ENCODE measurements at places on chromosomes 4 and X.

DNA sequence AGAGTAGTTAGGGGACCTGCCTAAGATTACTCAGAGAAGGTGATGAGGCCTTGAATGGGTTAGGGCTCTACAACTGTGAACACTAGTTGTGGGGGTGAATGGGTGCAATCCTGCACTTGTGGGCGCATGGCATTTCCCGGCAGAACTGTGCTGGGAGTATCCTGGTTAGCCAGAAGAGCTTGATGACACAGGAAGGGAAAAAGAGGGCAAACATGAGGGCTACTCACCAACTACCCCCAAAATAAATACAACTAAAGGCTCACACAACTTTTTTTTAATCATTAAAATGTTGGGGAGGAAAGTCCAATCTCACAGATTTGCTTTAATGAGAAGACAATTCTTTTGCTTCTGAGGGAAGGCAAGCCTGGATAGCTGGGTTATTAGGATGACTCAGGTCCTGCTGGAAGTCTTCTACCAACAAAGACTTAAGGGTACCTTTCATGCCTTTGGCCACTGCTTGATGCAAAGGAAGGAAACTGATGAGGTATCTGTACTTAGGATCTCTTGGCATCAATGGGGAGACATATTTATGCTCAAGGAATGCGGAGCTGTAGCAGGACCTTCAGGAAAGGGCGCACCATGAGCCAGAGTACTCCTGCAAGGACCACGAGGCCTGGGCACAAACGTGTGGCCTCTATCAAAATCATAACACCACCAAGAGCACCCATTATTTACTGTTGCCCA, 2.6 kb downstream of the PHKA2 start:
- DNase-seq, result no peak

DNA sequence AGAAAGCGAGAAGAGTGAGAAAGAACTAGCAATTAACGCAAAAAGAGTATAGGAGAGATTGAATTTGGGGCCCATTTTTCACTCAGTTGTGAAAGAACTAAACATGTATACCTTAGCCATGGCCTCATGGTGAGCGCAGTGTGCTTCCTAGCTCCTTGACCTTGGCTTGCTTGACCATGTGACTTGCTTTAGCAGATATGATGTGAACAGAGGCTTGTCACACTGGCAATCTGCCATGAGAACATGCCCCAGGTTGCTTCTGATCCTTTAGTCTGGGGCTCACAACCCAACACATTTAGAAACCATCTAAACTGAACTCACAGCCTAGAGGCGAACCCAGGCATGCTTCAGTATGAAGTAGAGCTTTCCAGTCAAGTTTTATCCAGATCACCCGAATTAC, 260.1 kb upstream of the FTHL17 start:
- DNase-seq, result no peak

DNA sequence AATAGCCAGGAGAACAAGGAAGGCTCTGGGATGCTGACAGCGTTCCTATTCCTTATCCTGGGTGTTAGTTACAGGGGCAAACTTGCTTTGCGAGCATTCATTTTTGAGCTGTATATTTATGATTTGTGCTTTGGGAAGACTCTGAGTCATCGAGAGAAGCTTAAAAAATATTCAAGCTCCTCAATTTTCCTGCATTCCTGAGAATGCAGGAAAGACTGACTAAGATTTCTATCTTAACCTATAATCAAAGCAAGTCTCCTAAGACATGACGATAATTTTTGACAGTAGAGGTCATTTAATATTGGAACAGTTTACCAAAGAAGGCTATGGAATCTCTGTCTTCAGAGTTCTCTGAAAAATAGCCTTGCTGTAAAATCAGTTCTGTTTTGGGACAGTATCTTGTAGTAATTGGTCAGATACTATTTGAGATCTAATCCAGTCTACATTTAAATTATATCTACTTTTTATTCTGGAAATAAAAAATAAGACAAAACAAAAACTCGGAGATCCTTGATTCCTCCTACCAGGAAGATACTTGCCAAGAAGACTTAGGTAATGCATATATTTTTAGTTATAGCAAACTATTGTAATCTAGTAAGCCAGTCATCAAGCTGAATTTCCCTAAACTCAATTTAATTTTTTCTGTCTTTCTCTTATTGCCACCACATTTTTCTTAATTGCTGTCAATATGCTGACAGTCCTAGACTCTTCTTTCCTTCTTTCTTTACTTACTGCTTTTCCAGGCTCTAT, 31.7 kb downstream of the BBS12 start:
- no peak for DNase-seq

DNA sequence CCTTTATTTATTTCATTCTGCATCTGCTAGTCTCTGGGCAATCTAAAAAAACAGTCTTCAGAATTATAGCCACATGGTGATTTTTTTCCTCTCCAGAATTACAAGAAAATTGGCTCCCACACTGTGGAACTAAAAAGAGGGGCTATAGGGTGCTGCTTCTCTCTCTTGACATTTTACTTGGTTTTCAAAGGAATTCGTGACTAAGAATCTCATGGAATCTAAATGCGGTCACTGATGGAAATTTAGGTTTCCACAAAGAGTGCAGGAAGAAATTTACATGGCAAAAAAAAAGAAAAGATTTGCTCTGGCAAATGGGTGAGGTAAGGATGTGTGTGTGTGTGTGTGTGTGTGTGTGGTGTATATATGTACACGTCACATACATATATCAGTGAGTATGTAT, 10.2 kb downstream of the ATXN3L start:
- no peak for DNase-seq

Measured in left ventricle myocardium inferior (tissue), 1 donor.